Effector memory CD8-positive, alpha-beta T cell (primary cell): ENCODE measurements at places on chromosomes 16 and 17.

DNA sequence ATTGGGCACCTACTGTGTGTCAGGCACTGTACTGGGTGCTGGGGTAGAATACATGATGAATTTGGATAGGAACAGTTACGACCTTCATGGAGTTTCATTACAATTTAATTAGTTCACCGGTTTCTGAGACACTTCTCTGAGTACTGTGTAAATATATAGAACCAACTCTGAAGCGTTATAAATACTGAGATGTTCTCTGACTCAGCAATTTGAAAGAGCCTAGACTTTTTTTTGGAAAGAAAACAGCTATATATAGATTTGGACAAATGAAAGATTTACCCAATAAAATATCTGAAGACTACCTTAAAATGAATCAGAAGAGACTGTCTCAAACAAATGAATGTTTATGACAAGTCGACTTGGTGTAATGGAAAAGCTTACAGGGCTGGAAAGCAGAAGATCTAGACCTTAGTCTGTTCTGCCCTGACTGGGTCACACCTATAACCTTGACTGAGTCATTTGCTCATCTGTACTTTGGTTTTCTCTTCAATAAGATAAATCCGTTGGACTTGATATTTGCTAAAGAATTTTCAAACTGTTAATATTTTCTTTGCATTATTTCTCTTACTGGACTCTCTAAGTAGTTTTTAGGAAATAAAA is 4.6 kb upstream of the GAN start:
- peaks cover 37% of the 10 kb centered on the region for H3K4me1 ChIP-seq
- peaks cover 12% of the 10 kb centered on the region for H3K36me3 ChIP-seq
- H3K27ac ChIP-seq, result no peak overlapping the region
- DNase-seq, result no peak
- H3K4me3 ChIP-seq, result no peak overlapping the region
- no peaks in the 10 kb centered on the region for H3K27me3 ChIP-seq

- no peaks in the 10 kb centered on the region for H3K27me3 ChIP-seq
- H3K4me1 ChIP-seq, result no peaks in the 10 kb centered on the region
- no peak overlapping the region for H3K4me3 ChIP-seq
- DNase-seq, result no peak
Measured at GRCh38 chr16:63625126-63625525, 1496.7 kb downstream of the CDH11 start.

DNA sequence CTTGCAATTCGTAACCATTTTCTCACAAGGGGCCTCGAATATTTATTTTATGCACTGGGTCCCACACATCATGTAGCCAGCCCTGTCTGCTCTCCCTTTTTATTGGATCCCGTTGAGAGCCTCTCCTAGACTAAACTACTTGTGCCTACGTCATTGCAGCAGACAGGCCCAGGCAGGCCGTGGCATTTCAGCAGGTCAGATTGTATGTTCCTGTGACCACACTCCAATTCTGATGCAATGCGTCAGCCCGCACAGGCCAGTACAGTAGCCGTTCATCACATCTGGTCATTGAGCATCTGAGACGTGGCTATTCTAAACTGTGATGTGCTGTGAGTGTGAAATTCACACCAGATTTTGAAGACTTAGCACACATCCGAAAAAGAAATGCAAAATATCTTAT is 42.2 kb downstream of the ABAT start:
- peaks cover 3% of the 10 kb centered on the region for H3K36me3 ChIP-seq
- no peaks in the 10 kb centered on the region for H3K4me1 ChIP-seq
- DNase-seq, result no peak

DNA sequence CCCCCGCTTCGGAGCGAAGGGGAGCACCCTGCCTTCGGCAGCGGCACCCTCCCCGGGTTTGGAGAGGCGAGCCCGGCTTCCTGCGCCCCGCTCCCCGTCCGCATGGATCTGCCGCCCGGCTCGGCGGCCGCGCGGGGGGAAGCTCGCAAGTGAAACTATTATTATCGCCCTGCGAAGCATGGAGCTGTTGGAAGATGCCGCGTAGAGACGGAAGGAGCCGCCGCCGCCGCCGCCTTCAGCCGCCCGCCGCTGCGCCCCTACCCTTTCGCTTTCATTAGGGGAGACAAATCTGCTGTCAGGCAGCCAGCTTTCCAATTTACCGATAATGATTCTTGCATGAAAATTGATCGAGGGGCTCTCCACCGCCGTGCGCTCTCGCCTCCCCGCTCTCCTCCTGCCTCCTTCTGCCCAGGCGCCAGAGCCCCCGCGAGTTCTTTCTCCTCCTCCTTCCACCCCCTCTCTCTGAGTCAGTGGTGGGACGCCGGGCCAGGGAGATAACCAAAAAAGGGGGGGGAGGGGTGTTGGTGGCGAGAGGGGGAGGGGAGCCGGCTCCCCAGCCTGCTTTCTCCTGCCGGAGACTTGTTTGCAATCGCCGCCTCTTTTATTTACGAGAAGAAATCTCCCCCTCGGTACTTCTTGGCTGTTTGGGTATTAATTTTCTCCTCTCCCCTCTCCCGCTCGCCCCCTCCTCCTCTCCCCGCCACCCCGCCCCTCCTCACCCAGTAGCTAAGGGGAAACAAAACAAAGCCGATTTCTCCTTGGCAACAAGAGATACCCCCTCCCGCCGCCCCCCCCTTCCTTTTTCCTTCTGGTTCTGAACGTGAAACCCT is 58.0 kb upstream of the GSE1 start:
- DNase-seq, result peak; percentile 52
- peaks cover 61% of the 10 kb centered on the region for H3K36me3 ChIP-seq
- H3K4me3 ChIP-seq, result peak overlapping the region; percentile 90
- H3K27me3 ChIP-seq, result no peaks in the 10 kb centered on the region
- H3K27ac ChIP-seq, result peak overlapping the region; percentile 95
- peaks cover 50% of the 10 kb centered on the region for H3K4me1 ChIP-seq

GRCh38 chr17:4146641-4147040 is 3.6 kb downstream of the CYB5D2 start:
- no peaks in the 10 kb centered on the region for H3K27me3 ChIP-seq
- no peak for DNase-seq
- no peak overlapping the region for H3K4me3 ChIP-seq
- H3K36me3 ChIP-seq, result peaks cover 24% of the 10 kb centered on the region

DNA sequence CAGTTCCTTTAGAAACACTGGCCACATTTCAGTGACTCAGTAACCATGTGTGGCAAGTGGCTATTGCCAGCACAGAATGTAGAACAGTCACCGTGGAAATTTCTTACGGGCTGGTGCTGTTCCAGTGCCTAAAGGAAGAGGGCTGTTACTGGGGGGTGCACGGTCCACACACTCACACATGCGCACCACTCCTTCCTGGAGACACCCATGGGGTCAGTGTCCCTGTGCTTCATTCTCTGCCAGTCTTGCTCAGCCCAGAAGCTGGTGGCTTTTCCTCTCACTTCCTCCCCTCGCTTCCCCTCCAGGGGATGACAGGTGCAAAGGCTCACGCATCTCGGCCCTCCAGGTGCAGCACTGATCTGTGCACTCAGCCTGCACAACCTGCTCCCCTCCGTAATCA is 115.6 kb downstream of the CCDC182 start:
- no peaks in the 10 kb centered on the region for H3K27me3 ChIP-seq
- peak overlapping the region; percentile 35 for H3K27ac ChIP-seq
- H3K4me1 ChIP-seq, result no peaks in the 10 kb centered on the region
- peaks cover 6% of the 10 kb centered on the region for H3K36me3 ChIP-seq

DNA sequence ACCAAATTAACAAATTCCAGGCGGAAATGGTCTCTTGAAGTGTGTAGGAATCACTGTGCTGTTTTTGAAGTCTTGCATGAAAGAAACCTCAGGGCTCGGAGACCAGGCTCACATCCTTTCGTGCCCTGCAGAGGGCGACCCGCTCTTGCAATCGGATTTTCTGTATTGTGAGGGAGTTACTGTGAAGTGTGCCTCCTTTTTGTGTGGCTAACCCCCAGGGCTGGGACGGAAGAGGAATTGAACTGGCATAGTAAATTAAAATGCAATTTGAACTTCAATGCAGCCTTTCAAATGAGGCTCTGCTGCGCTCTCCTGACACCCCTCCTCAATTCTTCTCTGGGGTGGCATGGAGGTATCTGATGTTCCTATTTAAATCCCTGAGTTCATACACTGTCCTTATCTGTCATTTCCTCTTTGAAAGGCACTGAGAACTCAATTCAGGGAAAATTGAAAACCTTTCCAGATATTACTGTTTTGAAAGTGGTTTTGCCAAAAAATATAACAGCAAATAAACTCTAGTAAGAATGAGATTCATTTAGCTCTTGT is 51.5 kb upstream of the MGAT5B start:
- peaks cover 6% of the 10 kb centered on the region for H3K4me1 ChIP-seq
- no peak overlapping the region for H3K27ac ChIP-seq
- no peaks in the 10 kb centered on the region for H3K36me3 ChIP-seq

- no peak overlapping the region for H3K27ac ChIP-seq
- no peak overlapping the region for H3K4me3 ChIP-seq
- peaks cover 8% of the 10 kb centered on the region for H3K4me1 ChIP-seq
- DNase-seq, result peak; percentile 26
- no peaks in the 10 kb centered on the region for H3K27me3 ChIP-seq
Measured at GRCh38 chr16:27867122-27868110, 196.1 kb downstream of the GSG1L start.

- H3K27ac ChIP-seq, result no peak overlapping the region
- H3K4me3 ChIP-seq, result no peak overlapping the region
- H3K36me3 ChIP-seq, result peaks cover 3% of the 10 kb centered on the region
Measured at GRCh38 chr17:65079489-65079900, 23.0 kb upstream of the GNA13 start.

- H3K4me3 ChIP-seq, result no peak overlapping the region
- no peaks in the 10 kb centered on the region for H3K27me3 ChIP-seq
- H3K4me1 ChIP-seq, result no peaks in the 10 kb centered on the region
- H3K36me3 ChIP-seq, result no peaks in the 10 kb centered on the region
- DNase-seq, result no peak
- H3K27ac ChIP-seq, result no peak overlapping the region
Measured at GRCh38 chr16:76389126-76389525, 111.9 kb downstream of the CNTNAP4 start.

DNA sequence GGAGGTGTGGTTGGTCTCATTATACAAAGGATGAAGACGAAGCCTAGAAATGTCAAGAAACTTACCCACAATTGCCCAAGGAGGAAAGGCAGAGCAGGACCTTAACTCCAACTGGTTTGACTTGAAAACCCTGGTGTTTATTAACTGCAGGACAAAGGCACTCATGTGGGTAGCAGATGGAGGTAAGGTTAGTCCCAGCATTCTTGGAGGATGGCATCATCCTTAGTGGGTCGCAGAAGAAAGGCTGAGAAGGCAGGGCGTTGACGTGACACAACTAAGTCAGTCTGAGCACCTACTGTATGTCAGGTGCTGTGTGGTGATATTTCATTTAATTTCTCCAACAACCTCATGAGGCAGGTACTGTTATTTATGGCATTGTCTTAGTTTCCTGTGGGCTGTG is 101.3 kb downstream of the HAPSTR1 start:
- DNase-seq, result no peak
- H3K27ac ChIP-seq, result no peak overlapping the region
- peaks cover 9% of the 10 kb centered on the region for H3K27me3 ChIP-seq
- H3K4me3 ChIP-seq, result no peak overlapping the region
- H3K36me3 ChIP-seq, result no peaks in the 10 kb centered on the region
- H3K4me1 ChIP-seq, result no peaks in the 10 kb centered on the region

DNA sequence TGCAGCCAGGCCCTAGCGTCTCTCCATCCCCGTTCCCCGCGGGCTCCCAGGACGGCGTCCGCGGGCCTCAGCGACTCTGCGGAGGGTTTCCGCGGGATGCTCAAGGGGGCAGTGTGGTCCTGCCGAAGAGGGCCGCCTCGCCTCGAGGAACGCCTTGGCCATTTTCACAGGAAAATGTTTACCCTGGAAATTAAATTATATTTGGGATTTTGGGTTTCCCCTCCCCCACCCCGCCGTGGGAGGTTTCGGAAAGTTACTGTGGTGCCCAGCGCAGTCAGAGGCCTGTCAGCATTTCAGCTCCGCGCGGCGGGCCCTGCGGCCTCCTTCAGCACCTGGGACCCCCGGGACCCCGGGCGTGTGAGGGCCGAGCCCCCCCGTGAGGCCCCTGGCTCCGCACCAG is 94.5 kb downstream of the PCTP start:
- H3K4me1 ChIP-seq, result no peaks in the 10 kb centered on the region
- H3K27me3 ChIP-seq, result peaks cover 14% of the 10 kb centered on the region
- no peak for DNase-seq
- no peaks in the 10 kb centered on the region for H3K36me3 ChIP-seq
- no peak overlapping the region for H3K4me3 ChIP-seq

GRCh38 chr16:28879841-28880588 is 1.7 kb downstream of the ATP2A1 start:
- peak; percentile 77 for DNase-seq
- H3K27ac ChIP-seq, result peak overlapping the region; percentile 16
- H3K36me3 ChIP-seq, result no peaks in the 10 kb centered on the region

DNA sequence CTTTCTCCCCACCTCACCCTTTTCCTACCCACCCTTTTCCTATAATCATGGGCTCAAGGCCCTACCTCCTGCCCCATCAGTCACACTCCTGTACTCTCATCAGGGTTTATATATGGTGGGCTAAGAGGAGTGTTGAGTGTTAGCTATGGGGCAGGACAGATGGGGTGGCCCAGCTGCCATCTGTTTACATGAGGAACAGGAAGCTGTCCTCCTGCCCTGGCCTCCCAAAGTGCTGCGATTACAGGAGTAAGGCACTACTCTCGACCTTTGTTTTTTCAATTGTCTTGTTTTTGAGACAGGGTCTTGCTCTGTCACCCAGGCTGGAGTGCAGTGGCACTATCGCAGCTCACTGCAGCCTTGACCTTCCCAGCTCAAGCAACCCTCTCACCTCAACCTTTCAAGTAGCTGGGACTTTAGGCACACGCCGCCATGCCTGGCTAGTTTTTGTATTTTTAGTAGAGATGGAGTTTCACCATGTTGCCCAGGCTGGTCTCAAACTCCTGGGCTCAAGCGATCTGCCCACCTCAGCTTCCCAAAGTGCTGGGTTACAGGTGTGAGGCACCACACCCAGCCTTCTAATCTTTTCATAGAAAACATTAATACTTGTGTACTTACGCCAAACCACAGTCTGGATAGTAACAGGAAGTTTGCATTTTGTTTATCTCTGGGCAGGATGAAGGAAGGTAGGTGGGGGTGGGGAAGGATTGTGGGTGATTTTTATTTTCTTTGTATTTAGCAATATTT is 1.6 kb downstream of the TRADD start:
- peaks cover 53% of the 10 kb centered on the region for H3K36me3 ChIP-seq
- H3K4me1 ChIP-seq, result peaks cover 45% of the 10 kb centered on the region
- H3K27ac ChIP-seq, result peak overlapping the region; percentile 98
- no peak for DNase-seq
- peaks cover 19% of the 10 kb centered on the region for H3K27me3 ChIP-seq
- H3K4me3 ChIP-seq, result peak overlapping the region; percentile 79

DNA sequence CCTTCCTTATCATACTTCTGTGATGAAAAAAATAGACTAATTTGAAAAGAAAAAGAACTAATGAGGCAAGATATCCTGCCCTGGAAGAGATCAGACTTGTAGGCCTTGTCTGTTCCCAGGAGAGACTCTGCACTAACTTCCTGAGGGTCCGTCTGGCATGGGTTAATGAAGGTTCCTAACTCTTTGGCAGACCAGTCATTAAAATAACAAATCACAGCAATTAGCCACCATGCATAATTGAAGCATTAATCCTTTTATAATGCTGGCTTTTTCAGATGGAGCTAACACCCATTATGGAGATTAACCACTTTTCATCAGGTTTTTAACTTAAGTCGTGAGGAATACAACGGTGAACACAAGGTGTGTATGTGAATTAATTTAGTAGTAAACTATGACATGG is 10.4 kb upstream of the KRT10 start:
- no peak overlapping the region for H3K27ac ChIP-seq
- DNase-seq, result no peak
- no peaks in the 10 kb centered on the region for H3K27me3 ChIP-seq
- peaks cover 2% of the 10 kb centered on the region for H3K4me1 ChIP-seq

- H3K4me1 ChIP-seq, result no peaks in the 10 kb centered on the region
- no peak overlapping the region for H3K27ac ChIP-seq
- no peak for DNase-seq
- no peaks in the 10 kb centered on the region for H3K36me3 ChIP-seq
- no peak overlapping the region for H3K4me3 ChIP-seq
Measured at GRCh38 chr16:23781176-23781575, 26.4 kb downstream of the CHP2 start.
